ENCODE measurements at places on chromosomes 1 and 21. TPM values are rescaled to one million over a fixed set of nuclear protein-coding genes. Genes with fewer than 3 reads are reported as not detected.

GRCh38 chr1:16924216-16924918, 2.6 kb downstream of the CROCC start:
- H3K4me1 ChIP-seq, result peaks cover 32% of the 10 kb centered on the region
- no peak overlapping the region for H3K27ac ChIP-seq
- H3K27me3 ChIP-seq, result no peaks in the 10 kb centered on the region
- H3K4me3 ChIP-seq, result no peak overlapping the region
- no peak for DNase-seq

GRCh38 chr1:233261695-233262094, 33.8 kb downstream of the PCNX2 start:
- H3K4me3 ChIP-seq, result no peak overlapping the region
- DNase-seq, result no peak
- H3K36me3 ChIP-seq, result peaks cover 38% of the 10 kb centered on the region
- no peaks in the 10 kb centered on the region for H3K27me3 ChIP-seq

GRCh38 chr1:156342166-156342955, 4.0 kb downstream of the TSACC start:
- H3K27me3 ChIP-seq, result no peaks in the 10 kb centered on the region
- no peak overlapping the region for H3K4me3 ChIP-seq
- no peaks in the 10 kb centered on the region for H3K36me3 ChIP-seq
- H3K27ac ChIP-seq, result no peak overlapping the region
- H3K4me1 ChIP-seq, result peaks cover 10% of the 10 kb centered on the region

DNA sequence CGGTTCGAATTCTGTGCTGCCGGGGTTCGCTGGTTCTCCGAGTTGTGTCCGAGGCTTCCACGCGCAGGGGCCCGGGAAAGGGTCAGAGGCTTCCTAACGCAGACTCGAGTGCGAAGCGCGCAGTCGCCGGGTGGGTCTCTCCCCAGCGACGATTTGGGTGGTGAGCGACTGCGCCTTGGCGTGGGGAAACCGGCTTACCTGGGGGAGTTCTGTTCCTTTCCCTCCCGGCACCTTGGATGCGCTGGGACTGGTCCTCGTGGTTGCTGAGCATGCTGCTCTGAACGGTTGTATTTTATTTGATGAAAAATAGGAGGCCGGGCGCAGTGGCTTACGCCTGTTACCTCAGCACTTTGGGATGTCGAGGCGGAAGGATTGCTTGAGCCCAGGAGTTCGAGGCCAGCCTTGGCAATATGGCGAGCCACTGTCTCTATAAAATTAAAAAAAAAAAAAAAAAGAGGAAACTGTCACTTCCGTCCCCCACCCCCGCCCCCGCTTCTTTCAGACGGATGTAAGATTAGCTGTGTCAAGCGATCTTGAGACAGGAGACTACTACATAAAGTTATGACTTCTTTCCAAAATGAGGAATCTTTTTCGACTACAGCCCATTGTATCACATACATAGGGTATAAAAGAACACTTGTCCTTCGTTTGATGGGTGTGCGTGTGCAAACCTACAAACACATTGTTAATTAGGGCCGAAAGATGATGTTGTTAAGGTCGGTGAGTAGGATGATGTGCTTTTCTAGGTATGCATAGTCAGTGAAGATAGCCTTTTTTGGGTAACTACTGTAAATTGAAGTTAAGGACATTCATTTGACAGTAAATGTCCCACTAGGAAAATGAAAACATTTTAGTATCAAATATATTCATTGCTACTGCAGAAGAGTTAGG, at the start of gene CCDC18:
Gene CCDC18, plus strand, starts transcription at position 2 of the 891 bp plus-strand sequence. CDS start 2,638 bp downstream, outside the sequence.
- H3K4me1 ChIP-seq, result peaks cover 25% of the 10 kb centered on the region
- peak within 1 kb of the TSS; percentile 97 for H3K27ac ChIP-seq
- H3K4me3 ChIP-seq, result peak within 1 kb of the TSS; percentile 91
- no peaks in the 10 kb centered on the region for H3K27me3 ChIP-seq
- no peaks in the 10 kb centered on the region for H3K36me3 ChIP-seq

DNA sequence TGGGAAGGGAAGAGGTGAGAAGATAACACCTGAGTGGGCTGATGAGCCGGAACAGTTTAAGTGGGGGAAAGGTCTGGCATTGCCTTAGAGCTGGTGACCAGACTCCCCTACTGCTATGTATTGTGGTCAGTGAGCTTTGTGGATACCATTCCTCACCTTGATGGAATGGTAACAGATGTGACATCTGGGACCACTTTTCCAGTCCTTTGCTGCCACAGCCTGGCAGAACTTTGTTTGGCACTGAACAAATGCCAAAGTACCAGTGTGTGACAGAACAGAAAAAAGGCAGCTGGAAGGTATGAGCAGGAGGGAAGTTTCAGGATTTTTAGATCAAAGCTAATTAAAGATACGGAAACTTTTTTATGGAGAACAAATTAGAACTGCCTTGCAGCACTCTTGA, 6.2 kb downstream of the MED8 start:
- peaks cover 6% of the 10 kb centered on the region for H3K4me1 ChIP-seq
- no peak for DNase-seq
- H3K27me3 ChIP-seq, result no peaks in the 10 kb centered on the region
- H3K4me3 ChIP-seq, result no peak overlapping the region
- peaks cover 59% of the 10 kb centered on the region for H3K36me3 ChIP-seq

GRCh38 chr1:26560403-26560780, 30.8 kb downstream of the RPS6KA1 start:
- DNase-seq, result no peak
- no peaks in the 10 kb centered on the region for H3K4me1 ChIP-seq
- no peak overlapping the region for H3K27ac ChIP-seq
- H3K4me3 ChIP-seq, result no peak overlapping the region

DNA sequence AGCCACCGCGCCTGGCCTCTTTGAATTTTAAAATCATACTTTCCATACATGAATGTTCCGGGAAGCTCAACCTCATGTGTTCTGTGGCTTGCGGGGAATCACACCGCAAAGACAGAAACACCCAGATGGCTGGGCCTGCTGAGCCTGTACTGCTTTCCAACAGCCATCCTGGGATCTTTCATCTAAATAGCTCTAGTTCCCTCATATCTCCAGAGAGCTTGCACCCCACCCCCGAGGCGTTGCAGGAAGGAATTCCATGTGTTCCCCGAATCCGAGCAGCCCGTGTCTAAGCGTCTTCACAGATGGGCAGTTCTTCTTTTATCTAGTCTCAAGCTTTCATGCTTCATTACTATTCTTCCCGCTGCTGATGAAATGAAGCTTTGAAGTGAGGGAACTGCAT, 66.4 kb downstream of the IGSF21 start:
- no peak for DNase-seq
- no peaks in the 10 kb centered on the region for H3K36me3 ChIP-seq
- no peaks in the 10 kb centered on the region for H3K4me1 ChIP-seq
- no peak overlapping the region for H3K27ac ChIP-seq

- H3K4me3 ChIP-seq, result no peak overlapping the region
- no peaks in the 10 kb centered on the region for H3K4me1 ChIP-seq
- H3K27me3 ChIP-seq, result no peaks in the 10 kb centered on the region
- H3K27ac ChIP-seq, result no peak overlapping the region
- H3K36me3 ChIP-seq, result no peaks in the 10 kb centered on the region
Measured at GRCh38 chr1:118085365-118085764, 99.7 kb downstream of the SPAG17 start.

ANKRD34A gene
- 0.42 TPM for total RNA-seq

LHX8 gene
- not detected for total RNA-seq

ANKRD45 gene
- not detected for total RNA-seq

F13B gene
- total RNA-seq, result not detected

ANKRD35 gene
- not detected for total RNA-seq
